ENCODE measurements at places on chromosomes 7 and 10. TPM values are rescaled to one million over a fixed set of nuclear protein-coding genes. Genes with fewer than 3 reads are reported as not detected.

DNA sequence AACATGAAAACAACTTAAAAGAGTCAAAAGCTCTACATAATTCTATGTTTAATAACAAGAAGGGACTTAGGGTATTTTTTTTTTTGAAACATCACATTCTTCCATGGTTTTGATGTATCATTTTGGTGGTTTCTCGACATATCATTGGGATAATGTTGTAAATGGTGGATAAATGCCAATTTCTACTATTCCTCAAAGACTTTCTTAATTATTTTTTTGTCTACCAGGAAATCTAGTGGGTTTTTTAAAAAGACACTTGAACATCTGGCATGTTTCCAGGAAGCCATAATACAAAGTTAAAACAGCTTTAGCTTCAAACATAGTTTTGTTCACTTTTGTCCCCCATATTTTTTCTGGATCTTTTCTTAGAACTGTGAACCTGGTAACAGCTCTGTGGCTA, 200.4 kb downstream of the DKK1 start:
- no peaks in the 10 kb centered on the region for H3K36me3 ChIP-seq
- DNase-seq, result no peak
- no peak overlapping the region for H3K27ac ChIP-seq
- H3K4me3 ChIP-seq, result no peak overlapping the region

DNA sequence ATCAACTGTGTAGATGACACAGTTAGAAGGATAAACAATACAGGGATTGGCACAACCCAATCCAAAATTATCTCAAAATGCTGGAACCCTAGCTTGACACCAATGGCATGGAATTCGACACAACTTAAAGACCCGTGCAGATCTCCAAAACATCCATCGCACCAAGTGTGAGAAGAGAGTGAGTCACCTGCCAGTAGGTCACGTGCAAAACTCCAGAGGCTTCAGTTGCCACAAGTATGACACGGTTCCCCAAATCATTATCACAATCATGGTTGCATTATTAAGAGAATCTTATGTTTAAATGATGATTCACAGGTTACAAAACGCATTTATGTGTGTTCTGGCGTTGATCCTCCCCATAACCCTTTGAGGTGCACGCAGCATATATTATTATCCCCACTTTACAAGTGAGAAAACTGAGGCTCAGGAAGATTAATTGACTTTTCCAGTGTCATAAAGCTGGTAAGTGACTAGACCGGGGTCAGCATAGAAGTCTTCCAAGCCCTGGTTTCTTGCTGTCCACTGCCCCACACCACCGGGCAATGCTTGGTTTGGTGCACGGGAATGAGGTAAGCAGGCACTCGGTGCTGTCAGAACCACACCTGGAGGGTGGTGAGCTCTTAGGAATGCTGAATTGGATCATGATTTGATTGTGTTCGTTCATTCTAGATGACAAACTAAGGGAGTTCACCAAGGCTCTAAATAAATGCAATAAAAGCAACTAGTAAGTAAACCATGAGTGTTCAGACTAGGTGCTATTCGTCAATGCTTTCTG, 23.6 kb upstream of the STK17A start:
- no peak overlapping the region for H3K4me3 ChIP-seq
- no peak for DNase-seq
- H3K27ac ChIP-seq, result no peak overlapping the region
- H3K36me3 ChIP-seq, result no peaks in the 10 kb centered on the region
- no peaks in the 10 kb centered on the region for H3K4me1 ChIP-seq

- no peak overlapping the region for H3K27ac ChIP-seq
- peak; percentile 67 for DNase-seq
- H3K36me3 ChIP-seq, result no peaks in the 10 kb centered on the region
- H3K27me3 ChIP-seq, result no peaks in the 10 kb centered on the region
Observed at GRCh38 chr7:3955751-3956696, 655.0 kb downstream of the SDK1 start.

GRCh38 chr10:127492607-127493250, 56.4 kb upstream of the NPS start:
- no peaks in the 10 kb centered on the region for H3K4me1 ChIP-seq
- H3K27me3 ChIP-seq, result no peaks in the 10 kb centered on the region
- no peak overlapping the region for H3K27ac ChIP-seq
- H3K4me3 ChIP-seq, result no peak overlapping the region

DNA sequence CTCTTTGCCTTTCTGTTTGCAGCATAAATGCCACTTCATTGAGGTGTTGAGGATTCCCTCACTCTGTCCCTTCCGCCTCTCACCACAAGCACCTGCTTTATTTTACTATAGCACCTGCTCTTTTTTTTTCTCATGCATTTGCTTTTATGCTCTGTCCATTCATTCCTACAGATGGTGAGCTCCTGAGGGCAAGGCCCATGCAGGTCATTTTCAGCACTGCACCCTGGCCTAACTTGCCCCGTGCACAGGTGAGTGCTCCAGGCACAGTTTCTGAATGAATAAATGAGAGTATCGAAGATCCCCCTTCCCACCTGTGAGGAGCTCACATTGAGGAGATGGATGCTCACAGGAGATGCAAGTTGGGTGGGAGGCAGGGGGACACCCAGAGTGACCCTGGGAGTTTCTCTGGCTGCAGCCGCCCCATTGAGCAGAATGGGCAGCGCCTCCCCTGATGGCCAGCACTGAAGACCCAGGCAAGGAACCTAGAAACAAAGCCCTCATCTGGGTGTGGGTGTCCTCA, 1.2 kb upstream of the AKR1E2 start:
- H3K27ac ChIP-seq, result no peak overlapping the region
- no peaks in the 10 kb centered on the region for H3K27me3 ChIP-seq
- H3K4me1 ChIP-seq, result peaks cover 5% of the 10 kb centered on the region
- no peak for DNase-seq

DNA sequence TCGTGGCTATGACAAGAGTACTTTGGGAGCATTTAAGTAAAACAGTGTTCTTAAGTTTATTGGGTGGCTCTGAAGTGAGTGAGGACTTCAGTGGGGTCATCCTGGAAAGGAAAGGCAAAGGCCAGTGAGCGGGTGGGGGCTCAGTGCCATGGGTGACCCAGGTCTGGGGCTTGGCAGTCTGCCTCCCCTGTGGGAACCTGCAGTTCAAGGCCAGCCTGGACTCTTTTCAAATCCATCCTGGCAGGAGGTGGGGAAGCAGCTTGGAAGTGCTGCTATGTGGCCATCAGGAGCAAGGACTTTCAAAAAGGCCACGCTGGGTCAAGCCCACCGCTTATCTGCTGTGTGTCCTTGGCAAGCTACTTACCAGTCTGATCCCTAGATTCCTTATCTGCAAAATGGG, 148.9 kb upstream of the NPS start:
- no peaks in the 10 kb centered on the region for H3K27me3 ChIP-seq
- peaks cover 4% of the 10 kb centered on the region for H3K36me3 ChIP-seq
- H3K4me1 ChIP-seq, result no peaks in the 10 kb centered on the region
- no peak for DNase-seq
- no peak overlapping the region for H3K4me3 ChIP-seq

DNA sequence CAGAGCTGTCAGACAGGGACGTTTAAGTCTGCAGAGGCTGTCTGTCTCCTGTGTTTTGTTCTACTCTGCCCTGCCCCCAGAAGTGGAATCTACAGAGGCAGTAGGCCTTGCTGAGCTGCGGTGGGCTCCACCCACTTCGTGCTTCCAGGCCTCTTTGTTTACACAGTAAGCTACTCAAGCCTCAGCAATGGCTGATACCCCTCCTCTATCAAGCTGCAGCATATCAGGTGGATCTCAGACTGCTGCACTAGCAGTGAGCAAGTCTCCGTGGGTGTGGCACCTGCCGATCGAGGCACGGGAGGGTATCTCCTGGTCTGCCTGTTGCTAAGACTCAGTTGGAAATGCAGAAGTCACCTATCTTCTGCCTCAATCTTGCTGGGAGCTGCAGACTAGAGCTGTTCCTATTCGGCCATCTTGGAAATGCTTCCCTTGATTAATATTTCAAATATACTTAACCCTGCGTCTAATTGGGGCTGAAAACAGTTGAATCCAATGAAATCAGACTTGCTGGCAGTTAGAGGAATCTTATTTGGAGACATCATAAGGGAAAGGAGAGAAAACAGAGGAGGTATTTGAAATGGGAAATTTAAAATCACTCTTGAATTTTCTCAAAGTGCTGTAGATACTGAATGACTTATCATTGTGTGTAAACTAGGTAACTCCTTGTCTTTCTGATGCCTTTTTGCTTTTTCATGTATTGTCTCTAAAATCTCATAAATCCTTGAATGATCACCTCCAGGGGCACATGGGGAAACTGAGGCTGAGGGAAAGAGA, 13.8 kb upstream of the CYP3A5 start:
- peak; percentile 54 for DNase-seq
- H3K4me1 ChIP-seq, result no peaks in the 10 kb centered on the region
- H3K4me3 ChIP-seq, result no peak overlapping the region
- no peaks in the 10 kb centered on the region for H3K27me3 ChIP-seq
- no peaks in the 10 kb centered on the region for H3K36me3 ChIP-seq

Gene ZDHHC6
- 35.8 TPM for total RNA-seq

Gene TUBB8
- total RNA-seq, result 0.50 TPM

Gene EVX1
- total RNA-seq, result not detected

DNA sequence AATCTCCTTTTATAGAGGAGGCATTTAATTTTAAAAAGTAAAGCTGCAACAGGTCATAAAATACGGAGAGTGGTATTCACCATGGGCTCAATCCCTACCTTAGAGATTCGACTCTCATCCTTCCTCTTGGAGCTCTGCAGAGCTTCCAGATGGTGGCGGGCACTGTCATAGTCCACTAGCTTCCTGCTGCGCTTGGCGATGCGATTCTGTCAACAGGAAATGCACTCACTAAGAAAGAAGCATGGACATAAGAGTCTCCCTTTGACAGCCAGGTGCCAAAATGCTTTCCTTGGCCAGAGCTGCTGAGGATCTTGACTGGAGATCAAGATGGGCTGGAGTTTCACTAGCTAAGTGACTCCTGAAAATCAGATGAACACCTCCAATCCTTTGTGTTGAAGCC, 154.4 kb downstream of the AMPH start:
- H3K27me3 ChIP-seq, result no peaks in the 10 kb centered on the region
- no peaks in the 10 kb centered on the region for H3K4me1 ChIP-seq
- DNase-seq, result no peak
- H3K27ac ChIP-seq, result no peak overlapping the region
- no peak overlapping the region for H3K4me3 ChIP-seq

- peak overlapping the region; percentile 94 for H3K27ac ChIP-seq
- DNase-seq, result peak; percentile 94
- no peaks in the 10 kb centered on the region for H3K36me3 ChIP-seq
- no peak overlapping the region for H3K4me3 ChIP-seq
Observed at GRCh38 chr10:119658274-119658673, 7.1 kb downstream of the BAG3 start.

DNA sequence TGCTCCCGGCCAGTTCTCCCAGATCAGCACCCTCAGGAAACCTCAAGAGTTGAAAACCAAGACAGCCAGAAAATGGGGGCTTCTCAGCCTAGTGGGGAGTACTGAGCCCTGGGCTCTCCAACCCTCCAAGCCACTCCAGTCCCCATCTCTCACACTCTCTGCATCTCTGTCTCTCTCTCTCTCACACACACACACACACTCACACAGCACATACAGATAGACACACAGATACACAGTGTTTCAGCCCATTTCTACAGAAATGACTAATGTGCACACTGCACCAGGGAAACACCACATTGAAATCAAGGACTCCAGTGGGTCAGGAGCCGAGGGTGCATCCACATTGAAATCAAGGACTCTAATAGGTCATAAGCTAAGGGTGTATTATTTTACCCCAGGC, 107.5 kb downstream of the MKI67 start:
- H3K4me1 ChIP-seq, result no peaks in the 10 kb centered on the region
- H3K36me3 ChIP-seq, result no peaks in the 10 kb centered on the region
- no peak overlapping the region for H3K4me3 ChIP-seq
- no peaks in the 10 kb centered on the region for H3K27me3 ChIP-seq
- DNase-seq, result no peak

- no peaks in the 10 kb centered on the region for H3K27me3 ChIP-seq
- peaks cover 5% of the 10 kb centered on the region for H3K4me1 ChIP-seq
- no peak for DNase-seq
- no peaks in the 10 kb centered on the region for H3K36me3 ChIP-seq
Observed at GRCh38 chr7:115096262-115096661, 174.4 kb downstream of the MDFIC start.

- H3K27me3 ChIP-seq, result no peaks in the 10 kb centered on the region
- no peak for DNase-seq
- H3K4me3 ChIP-seq, result no peak overlapping the region
- H3K27ac ChIP-seq, result peak overlapping the region; percentile 48
- no peaks in the 10 kb centered on the region for H3K36me3 ChIP-seq
Observed at GRCh38 chr10:110211465-110211843, 4.0 kb downstream of the MXI1 start.

GRCh38 chr10:26737730-26738129, 40.2 kb downstream of the PDSS1 start:
- H3K36me3 ChIP-seq, result peaks cover 2% of the 10 kb centered on the region
- H3K27ac ChIP-seq, result no peak overlapping the region
- H3K27me3 ChIP-seq, result no peaks in the 10 kb centered on the region
- H3K4me1 ChIP-seq, result peaks cover 8% of the 10 kb centered on the region

Gene ADAM22
- 13.0 TPM for total RNA-seq

DNA sequence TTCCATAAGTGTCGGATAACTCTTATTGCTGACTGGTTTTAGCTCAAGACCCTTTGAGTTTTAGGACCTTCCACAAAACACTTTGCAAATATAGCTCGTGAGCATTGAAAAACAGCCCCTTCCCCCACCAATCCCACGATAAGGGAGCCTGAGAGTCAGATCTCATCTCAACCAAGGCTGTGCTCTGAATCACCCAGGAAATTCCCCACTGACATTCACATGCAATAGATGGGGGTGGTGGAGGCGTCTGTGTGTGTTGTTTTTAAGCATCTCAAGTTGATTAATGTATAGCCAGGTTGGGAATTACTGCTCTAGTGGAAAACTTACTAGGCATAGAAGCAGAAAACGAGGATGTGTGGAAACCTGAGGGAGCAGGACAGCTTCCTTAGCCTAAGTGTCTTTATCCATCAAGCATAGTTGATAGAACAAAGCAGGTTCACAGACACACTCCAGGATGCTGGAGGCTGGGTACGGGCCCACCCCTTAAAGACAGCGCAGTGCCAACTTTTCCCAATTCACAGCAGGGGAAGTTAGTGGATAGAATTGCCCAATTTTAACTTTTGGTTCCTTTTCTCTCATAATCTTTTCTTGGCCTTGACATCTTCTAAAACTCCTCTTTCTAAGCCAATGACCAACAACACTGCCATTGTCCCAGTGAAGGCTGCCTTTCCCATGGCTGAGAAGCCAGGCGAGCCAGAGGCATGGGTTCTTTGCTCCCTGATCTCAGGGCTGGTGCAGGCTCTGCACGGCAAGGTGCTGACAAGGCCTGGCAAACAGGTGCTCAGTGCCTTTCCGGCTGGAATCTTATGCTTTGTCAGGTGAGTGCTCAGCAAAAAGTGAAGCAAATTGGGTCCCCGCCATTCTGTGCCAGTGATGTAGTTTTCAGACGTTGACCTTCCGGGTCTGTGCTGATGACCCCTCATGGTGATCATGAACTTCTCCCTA, 98.5 kb upstream of the INSIG1 start:
- no peaks in the 10 kb centered on the region for H3K4me1 ChIP-seq
- no peak overlapping the region for H3K27ac ChIP-seq
- no peak for DNase-seq
- no peaks in the 10 kb centered on the region for H3K27me3 ChIP-seq

Data from thyroid gland (tissue), 4 donors.